Bladder microvascular endothelial cell (primary cell): ENCODE measurements at places on chromosomes 1 and 21. TPM values are rescaled to one million over a fixed set of nuclear protein-coding genes. Genes with fewer than 3 reads are reported as not detected.

The MYOM3 gene
- under 0.01 and 0.06 TPM in 2 replicates for total RNA-seq

The FGR gene
- total RNA-seq: 0.06 and 0.49 TPM in 2 replicates

The CCNL2 gene
- total RNA-seq: 54.7 and 196 TPM in 2 replicates

The TCHHL1 gene
- total RNA-seq: not detected in 2 replicates

The PRDM16 gene
- under 0.01 and 0.19 TPM in 2 replicates for total RNA-seq

The RAB42 gene
- 0.65 and 5.2 TPM in 2 replicates for total RNA-seq

The SPRR1B gene
- not detected in 2 replicates for total RNA-seq

The C1orf198 gene
- total RNA-seq: 8.9 and 26.9 TPM in 2 replicates

The TMEM269 gene
- total RNA-seq: not detected in 2 replicates

The CNKSR1 gene
- 0.31 TPM in 1 of 2 replicates, not detected in the other for total RNA-seq

The STUM gene
- under 0.01 and 0.57 TPM in 2 replicates for total RNA-seq

The ARMH1 gene
- total RNA-seq: 0.16 and 0.25 TPM in 2 replicates

The ZC3H11A gene
- total RNA-seq: 61.4 and 119 TPM in 2 replicates

The SPRR2B gene
- not detected in 2 replicates for total RNA-seq

The ZNF648 gene
- total RNA-seq: not detected in 2 replicates

The MYCL gene
- total RNA-seq: 0.16 and 0.44 TPM in 2 replicates

The KCNN3 gene
- 0.16 and 1.5 TPM in 2 replicates for total RNA-seq

The FAF1 gene
- total RNA-seq: 20.6 and 57.6 TPM in 2 replicates

The RAP1GAP gene
- total RNA-seq: under 0.01 and 0.31 TPM in 2 replicates

The KIFAP3 gene
- 12.1 and 26.4 TPM in 2 replicates for total RNA-seq

The CPLANE2 gene
- 7.1 and 12.3 TPM in 2 replicates for total RNA-seq

The PRXL2B gene
- 29.0 and 70.7 TPM in 2 replicates for total RNA-seq

The GPA33 gene
- total RNA-seq: not detected in 2 replicates

The RXFP4 gene
- 0.06 and 0.16 TPM in 2 replicates for total RNA-seq

The PODN gene
- under 0.01 and 0.25 TPM in 2 replicates for total RNA-seq

The RHOC gene
- 938 and 1,037 TPM in 2 replicates for total RNA-seq

The RPTN gene
- total RNA-seq: under 0.01 TPM in 1 of 2 replicates, not detected in the other

The TFF2 gene
- not detected in 2 replicates for total RNA-seq

The TCHH gene
- under 0.01 and 0.06 TPM in 2 replicates for total RNA-seq

The HMGCS2 gene
- not detected in 2 replicates for total RNA-seq

The SMCP gene
- total RNA-seq: not detected in 2 replicates

The KRTAP21-2 gene
- not detected in 2 replicates for total RNA-seq

The SH2D5 gene
- 0.16 and 1.4 TPM in 2 replicates for total RNA-seq

The TMEM50A gene
- total RNA-seq: 136 and 163 TPM in 2 replicates

The OPN3 gene
- 9.4 and 29.5 TPM in 2 replicates for total RNA-seq

The TBX19 gene
- total RNA-seq: 0.16 and 0.94 TPM in 2 replicates

The COL11A1 gene
- under 0.01 and 0.25 TPM in 2 replicates for total RNA-seq

The RIMKLA gene
- under 0.01 and 0.06 TPM in 2 replicates for total RNA-seq

The SH2D1B gene
- total RNA-seq: not detected in 2 replicates

The RPL11 gene
- total RNA-seq: 1,057 and 1,406 TPM in 2 replicates

The EXO1 gene
- total RNA-seq: 7.6 and 9.4 TPM in 2 replicates

The FAM72D gene
- 1.5 and 1.8 TPM in 2 replicates for total RNA-seq

The ZNF593OS gene
- not detected in 2 replicates for total RNA-seq

The SLC2A5 gene
- total RNA-seq: not detected in 2 replicates

The SLC45A3 gene
- 3.6 and 15.1 TPM in 2 replicates for total RNA-seq
